Activated gamma-delta T cell treated with Interleukin-2 at 50 U/mL for 16 hours (primary cell): ENCODE measurements at places on chromosomes 16 and 17.
A peak's percentile ranks its signal among the peaks of the same experiment; 100 is the strongest.

- no peak for DNase-seq
Measured at GRCh38 chr16:67655363-67655762, 4.7 kb downstream of the ACD start.

GRCh38 chr17:1180958-1181752, 1.4 kb upstream of the ABR start:
- DNase-seq = no peak

GRCh38 chr16:77853161-77853560, 64.8 kb downstream of the VAT1L start:
- no peak for DNase-seq

DNA sequence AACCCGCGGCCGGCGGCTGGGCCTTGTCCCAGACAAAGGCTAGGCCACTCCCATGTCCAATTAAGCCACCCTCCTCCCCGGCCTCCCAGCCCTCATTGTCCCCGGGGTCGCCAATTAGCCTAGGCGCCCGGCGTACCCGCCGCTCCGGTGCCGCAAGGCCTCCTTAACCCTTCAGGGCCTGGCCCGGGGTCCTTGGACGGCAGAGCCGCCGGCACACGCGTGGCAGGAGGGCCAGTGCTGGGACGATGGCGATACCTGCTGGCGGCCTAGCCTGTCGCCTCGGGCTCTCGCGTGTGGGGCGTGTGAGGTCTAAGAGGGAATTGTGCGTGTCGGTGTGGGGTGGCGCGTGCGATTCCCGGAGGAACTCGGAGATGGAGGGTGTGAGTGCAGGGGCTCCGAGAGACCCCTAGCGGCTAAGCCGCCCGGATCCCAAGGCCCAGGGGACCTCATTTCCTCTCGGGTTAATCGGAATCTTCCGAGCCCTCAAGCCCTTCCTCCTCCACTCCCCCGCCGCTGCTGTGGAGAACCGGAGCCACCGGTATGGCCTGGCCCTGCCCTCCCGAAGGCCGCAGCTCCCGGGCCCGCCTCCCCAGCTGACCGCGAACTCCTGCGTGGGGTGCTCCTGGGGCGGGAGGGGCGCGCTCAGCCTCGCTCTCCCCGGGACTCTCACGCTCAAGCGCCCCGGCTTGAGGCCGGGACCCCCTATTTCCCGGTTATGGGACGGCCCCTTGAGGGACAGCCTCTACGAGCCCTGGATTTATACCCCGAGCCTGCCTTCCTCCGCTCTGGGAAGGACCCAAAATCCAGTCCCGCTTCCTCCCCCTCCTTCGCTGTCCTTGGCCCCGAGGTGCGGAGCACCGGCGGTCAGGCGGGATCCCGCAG, 11.9 kb downstream of the TBX2 start:
- no peak for DNase-seq

GRCh38 chr17:17682293-17682736, 1.1 kb downstream of the RAI1 start:
- peak; percentile 42 for DNase-seq

GRCh38 chr17:48187872-48188608, 80.5 kb downstream of the SNX11 start:
- DNase-seq = no peak

DNA sequence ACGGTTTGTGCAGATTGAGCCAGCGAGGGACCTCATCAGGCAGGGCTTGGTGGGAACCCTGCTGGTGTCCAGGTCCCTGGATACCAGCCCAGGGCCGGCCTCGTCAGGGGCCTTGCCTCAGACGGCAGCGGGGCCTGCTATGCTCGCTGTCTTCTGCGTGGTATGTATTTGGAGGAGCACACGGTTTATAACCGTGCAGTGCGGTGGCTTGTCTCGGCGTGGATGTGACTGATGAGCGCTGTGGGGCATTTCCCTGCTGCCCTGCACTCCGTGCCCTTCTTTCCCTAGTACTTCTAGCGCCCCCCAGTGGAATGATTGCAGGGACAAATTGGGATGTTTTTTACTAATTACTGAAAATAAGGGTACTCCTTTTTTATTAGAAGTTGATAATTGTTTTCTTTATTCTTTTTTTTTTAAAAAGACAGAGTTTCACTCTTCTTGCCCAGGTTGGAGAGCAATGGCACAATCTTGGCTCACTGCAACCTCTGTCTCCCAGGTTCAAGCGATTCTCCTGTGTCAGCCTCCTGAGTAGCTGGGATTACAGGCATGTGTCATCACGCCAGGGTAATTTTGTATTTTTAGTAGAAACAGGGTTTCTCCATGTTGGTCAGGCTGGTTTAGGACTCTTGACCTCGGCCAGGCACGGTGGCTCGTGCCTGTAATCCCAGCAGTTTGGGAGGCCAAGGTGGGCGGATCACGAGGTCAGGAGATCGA, 15.3 kb downstream of the TBCD start:
- no peak for DNase-seq

DNA sequence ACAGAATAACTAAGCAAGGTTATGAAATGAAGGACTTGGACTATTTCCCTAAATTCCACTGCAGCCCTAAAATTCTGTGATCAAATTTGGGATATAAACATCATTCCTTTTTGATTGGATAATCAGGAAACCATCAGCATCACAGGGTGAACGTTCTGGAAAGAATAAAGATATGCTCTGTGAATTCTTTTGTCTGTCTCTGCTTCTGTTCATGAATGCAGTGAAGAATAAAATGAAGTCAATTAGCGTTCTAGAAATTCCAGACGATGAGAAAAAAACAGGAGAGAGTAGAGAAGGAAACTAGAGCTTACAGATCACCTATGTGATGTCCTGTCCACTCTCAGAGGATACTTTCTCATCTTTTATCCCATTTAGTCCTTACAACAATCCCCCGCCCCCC, 295.1 kb upstream of the SOX9 start:
- no peak for DNase-seq

DNA sequence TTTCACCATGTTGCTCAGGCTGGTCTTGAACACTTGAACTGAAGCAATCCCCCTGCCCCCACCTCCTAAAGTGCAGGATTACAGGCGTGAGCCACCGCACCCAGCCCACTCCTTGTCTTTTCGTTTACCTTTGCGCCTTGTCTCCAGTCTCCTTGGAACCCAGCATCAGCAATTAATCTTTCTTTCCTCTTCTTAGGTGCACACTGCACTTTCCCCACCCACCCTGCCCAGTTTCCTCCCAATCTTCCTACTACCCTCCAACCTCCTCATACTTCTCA, 1.5 kb upstream of the CLDN7 start:
- no peak for DNase-seq

GRCh38 chr17:45749831-45750335, 34.2 kb upstream of the CRHR1 start:
- DNase-seq = no peak

DNA sequence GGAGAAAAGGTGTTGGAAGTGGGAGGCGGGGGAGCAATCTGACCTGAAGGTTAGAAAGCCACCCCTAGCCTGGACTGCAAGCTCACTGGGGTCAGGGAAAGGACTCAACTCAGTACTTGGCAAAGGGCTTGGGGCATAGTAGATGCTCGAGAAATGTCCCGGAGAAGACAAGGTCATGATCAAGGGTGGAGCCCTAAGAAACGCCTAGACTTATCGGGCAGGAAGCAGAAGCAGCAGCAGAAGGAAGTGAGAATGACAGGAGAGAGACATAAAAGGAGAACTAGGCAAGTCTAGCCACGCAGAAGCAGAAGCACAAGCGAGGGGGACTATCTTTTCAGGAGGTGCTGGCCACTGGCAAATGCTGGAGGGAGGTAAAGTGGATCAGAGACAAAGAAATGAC, 10.2 kb downstream of the COTL1 start:
- no peak for DNase-seq

DNA sequence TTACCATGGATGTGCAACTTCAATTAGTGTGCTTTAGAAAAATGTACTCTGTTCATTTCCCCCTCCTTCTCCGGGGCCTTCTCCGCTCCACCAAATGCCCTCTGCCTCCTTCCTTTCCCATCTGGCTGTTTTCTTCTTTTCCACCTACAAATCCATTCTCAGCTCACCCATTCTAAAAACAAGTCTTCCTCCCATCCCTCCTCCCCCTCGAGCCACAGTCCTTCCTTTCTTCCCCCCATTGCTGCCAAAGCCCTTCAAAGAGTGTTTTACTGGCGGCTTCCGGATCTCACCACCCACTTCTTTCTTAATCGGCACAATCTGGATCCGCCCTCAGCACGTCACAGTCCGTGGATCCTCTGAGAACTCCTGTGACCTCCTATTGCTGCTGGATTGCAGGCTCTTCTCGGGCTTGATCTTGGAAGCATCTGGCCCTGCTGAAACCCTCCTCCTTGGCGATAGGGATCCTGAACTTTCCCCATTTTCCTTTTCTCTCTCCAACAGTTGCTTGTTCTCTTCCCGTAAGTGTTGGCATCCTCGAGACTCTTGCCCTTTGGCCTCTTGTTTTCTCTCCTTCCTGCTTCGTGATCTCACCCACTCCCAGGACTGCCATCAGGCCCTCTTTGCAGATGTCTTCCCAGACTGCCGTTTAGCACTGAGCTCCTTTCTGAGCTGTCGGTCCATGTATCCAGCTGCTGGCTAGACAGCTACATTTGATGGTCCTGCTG, 36.0 kb upstream of the FBXO47 start:
- DNase-seq = peak; percentile 7

DNA sequence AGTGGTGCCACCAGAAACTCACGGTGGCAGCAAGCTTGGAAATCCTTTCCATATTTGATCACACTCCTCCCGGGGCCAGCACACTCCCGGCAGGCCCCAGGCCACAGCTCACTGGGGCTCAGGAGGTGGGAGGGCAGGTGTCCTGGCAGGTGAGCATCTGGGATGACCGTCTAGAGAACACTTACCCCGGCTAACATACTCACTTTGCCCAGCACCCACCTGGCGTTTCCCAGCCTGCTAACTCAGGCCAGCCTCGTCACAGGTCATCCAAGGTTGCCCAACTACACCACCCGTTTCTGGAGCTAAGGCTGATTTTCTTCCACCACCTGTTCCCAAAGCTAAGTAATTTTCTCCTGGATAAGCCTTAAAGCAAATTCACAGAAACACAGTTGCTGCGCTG, 24.9 kb downstream of the FBXO31 start:
- DNase-seq = no peak

DNA sequence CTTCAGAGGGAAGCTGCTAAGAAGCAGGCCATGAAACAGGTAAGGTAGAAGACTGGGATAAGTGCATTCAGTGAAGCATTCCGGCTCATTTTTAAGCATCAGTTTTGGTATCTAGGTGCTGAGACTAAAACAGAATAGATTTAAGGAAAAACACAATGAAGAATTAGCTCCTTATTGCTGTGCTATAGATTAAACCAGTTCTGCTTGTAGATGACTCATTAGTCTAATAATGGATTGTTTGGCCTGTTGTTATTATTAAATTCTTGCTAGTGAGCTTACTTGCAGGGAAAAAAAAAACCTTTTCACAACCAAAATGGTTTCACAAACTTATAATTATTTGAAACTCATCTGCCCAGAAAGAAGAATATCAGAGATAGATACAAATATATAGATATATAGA, 55.9 kb downstream of the NSRP1 start:
- no peak for DNase-seq
